ENCODE measurements at places on chromosomes 7 and 10. TPM values are rescaled to one million over a fixed set of nuclear protein-coding genes. Genes with fewer than 3 reads are reported as not detected.

GRCh38 chr7:45922810-45923209 lies 1.7 kb upstream of the IGFBP3 start:
- DNase-seq = no peak

DNA sequence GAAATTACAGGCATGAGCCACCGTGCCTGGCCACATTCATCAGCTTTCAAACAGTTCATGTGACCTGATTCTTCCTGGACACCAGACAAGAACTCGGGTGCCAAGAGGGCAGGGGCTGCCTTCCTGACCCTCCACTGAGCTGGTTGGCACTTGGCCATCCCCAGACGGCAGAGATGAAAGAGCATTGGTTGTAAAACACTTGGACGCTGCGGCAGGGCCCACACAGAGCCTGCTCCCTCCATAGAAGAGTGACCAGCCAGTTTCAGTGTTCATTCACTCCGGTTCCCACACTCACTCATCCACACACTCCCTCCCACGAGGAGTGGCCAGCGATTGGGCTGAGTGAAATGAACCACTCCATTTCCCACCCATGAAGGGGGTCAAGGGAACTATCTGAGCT lies 112.3 kb downstream of the ITGB8 start:
- DNase-seq = no peak

DNA sequence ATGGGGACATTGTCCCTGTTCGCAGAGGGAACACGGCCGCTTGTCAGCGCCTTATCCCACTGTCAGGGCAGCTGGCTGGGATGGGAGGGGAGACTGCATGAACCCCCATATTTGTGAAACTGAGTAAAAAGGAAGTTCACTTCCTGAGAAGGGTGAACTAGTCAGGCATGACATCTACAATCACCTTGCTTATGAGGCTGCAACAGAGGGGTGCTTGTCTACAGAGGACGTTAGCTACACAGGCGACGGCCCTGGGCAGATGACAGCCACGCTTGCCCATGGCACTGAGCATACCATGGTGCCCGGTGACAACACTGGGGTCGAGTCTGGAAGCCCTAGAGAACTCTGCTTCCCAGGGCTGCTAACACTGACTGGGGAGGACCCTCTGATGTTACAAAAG lies 46.0 kb upstream of the KDM7A start:
- DNase-seq = no peak

KBTBD2 gene
- total RNA-seq = 39.6 TPM

GRCh38 chr10:130423455-130424305 lies 287.5 kb downstream of the GLRX3 start:
- no peak for DNase-seq

DNA sequence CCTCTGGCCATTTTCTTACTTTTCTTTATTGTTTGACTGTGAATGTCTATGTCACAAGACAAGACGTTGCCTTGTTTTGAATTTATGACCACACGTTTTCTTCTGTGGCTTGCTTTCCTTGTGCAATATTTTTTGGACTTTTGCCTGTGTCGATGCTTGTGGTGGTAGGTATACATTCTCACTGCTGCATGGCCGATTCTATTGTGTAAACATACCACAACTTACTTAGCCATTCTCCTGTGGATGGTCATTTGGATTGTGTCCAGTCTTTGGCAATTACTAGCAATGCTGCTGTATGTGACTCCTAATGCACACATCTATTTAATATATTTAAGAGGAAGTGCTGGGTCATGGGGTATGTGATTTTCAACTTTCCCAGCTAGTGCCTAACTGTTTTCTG lies 18.0 kb upstream of the DLG5 start:
- DNase-seq = peak; percentile 94

GRCh38 chr7:4775848-4776623 lies 613 bp downstream of the AP5Z1 start:
- peak; percentile 68 for DNase-seq

DNA sequence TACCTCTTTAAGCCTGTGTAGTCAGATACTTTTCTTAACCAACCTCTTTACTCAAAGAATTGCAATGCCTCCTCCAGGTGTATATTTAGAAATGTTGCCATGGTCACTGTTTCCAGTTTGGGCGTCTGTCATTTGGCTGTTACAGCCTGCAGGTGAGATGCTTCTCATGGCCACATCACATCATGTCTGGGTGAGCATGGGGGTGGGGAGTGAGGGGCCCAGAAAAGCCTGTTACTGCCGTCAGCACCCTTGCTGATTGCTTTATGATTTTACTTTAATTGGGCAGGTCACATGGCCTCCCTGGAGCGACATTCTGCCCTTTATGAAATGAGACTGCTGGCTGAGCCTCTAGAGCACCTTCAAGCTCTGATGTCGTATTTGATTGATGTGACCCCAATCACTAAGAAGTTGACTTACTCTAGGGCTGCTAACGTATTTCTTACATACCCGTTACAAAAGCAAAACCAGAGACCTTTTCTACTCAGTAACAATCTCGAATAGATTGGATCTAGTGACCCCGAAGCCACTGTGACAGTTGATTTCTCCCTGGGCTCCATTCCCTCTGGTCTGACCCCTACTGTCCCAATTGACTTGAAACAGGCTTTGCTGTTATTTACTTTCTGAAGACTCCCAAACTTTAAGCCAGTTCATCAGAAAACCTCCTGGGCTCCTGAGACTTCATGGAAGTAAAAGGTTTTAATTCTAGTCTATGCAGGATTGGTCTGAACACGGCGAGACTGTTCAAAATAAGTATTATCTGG lies 60.7 kb downstream of the OTUD1 start:
- DNase-seq = no peak

- DNase-seq = peak; percentile 77
Measured at GRCh38 chr10:103448746-103449145, 3.4 kb downstream of the CALHM2 start.

DNA sequence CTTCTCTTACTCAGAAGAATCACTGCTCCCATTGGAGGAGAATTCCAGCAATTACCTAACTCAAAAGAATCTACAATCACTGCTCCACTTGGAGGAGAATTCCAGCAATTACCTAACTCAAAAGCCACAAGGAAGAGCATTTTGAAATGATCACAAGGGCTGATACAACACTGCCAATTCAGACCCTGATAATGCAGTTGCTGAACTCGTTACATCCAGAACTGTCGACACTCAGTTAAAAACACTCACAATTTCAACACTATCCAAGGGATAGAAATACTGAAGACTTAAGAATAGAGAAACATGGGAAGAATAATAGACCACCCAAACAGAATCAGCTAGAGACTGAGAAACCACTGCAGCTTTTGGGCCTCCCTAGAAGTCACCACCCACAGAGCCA lies 27.8 kb downstream of the AFAP1L2 start:
- DNase-seq = peak; percentile 65

DNA sequence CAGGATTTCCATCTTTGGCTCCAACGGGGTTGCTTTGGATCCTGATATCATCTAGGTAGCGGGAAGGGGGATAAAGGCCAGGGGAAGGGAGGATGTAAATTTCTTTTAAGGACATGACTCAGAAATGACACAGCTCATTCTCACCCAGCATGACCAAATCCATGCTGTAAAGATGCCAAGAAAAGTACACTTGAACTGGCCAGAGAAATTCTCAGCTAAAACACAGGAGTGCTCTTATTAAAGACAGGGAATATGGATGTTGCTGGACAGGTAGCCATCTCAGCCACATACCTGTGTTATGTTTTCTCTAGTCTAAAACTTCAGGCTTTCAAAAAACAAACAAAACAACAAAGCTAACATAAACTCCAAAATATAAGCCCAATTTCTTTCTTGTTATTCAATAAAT lies 68.3 kb downstream of the NAMPT start:
- peak; percentile 97 for DNase-seq

C7orf33 gene
- total RNA-seq = not detected

DNA sequence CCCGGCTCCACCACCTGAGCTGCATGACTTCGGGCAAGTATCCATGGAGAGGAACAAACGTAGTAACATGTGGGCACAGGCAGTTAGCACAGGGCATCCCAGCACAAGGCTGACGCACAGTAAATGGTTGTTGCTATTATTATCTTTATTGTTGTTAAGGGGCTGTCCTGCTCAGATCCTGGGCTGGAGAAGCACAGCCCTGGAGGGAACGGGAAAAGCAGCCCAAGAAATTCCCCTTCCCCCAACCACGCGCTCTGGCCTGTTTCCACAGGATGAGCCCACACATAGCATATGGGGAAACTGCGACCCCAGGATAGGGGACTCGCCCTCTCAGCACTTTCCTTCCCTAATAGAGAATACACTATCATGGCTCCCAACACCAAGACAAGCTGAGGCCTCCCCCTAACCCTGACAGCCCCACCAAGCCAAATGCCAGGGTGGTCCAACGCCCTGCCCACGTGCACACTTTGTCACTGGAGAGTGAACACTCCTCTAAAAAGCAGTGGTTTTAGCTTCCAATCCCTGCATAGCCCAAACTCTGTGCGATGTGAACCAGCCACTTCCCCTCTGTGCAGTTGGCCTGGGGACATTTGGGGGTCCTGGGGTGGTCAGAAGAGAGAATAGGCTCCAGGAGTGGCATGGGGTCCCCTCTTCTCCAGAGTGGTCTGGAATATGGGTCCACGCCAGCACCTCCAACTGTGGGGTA lies 11.0 kb downstream of the PSD start:
- DNase-seq = peak; percentile 22

- no peak for DNase-seq
Measured at GRCh38 chr7:31310321-31310935, 30.1 kb downstream of the NEUROD6 start.

GRCh38 chr10:49418053-49418326 lies 22.1 kb upstream of the DRGX start:
- no peak for DNase-seq
